ENCODE measurements at places on chromosomes 2 and 18.

GRCh38 chr2:69067026-69067630, 54.1 kb downstream of the ANTXR1 start:
- no peak for DNase-seq

GRCh38 chr2:195664528-195664927, 7.5 kb downstream of the SLC39A10 start:
- DNase-seq = peak; percentile 41

GRCh38 chr2:157903626-157904025, 27.5 kb upstream of the ACVR1 start:
- no peak for DNase-seq

DNA sequence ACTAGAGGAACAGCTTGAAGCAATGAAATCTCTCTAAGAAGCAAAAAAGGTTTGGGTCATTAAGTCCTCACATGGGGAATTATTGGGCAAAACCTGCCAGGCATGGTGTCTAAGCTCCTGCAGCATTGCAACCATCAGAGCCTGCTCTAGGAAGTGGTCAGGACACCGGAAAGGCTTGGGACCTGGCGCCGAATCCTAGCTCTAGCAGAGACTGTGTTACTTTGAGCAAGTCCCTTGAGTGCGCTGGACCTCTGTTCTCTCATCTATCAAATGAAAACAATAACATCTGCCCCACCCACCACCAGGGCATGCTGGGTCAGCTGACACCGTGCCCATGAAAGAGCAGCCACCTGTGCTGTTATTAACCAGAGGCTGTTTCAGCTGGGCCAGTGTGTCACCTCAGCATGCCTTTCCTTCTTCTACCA, 6.3 kb downstream of the TMEM127 start:
- no peak for DNase-seq

- DNase-seq = peak; percentile 27
Observed at GRCh38 chr2:219045937-219046550, 4.7 kb upstream of the CFAP65 start.

DNA sequence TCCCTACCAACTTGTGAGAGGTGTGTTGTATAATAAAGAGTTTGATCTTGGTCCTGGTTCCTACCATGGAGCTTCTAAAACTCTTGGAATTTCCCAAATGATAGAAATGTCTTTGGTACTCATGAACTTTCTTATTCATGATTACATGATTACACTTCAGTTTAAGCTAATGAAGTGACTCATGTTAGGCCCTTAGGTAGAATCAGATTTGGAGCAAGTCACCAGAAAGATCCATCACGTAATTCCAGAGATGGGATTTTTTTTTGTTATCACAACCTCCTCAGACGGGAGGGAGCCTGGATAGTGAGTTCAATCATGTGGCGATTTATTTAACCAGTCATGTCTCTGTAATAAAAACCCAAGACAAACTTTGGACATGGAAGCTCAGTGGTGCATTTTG, 1287.6 kb upstream of the ZEB2 start:
- no peak for DNase-seq
